ENCODE measurements at places on chromosomes 5 and 9.

- DNase-seq = no peak
Measured at GRCh38 chr5:135930029-135930948, 24.5 kb downstream of the LECT2 start.

DNA sequence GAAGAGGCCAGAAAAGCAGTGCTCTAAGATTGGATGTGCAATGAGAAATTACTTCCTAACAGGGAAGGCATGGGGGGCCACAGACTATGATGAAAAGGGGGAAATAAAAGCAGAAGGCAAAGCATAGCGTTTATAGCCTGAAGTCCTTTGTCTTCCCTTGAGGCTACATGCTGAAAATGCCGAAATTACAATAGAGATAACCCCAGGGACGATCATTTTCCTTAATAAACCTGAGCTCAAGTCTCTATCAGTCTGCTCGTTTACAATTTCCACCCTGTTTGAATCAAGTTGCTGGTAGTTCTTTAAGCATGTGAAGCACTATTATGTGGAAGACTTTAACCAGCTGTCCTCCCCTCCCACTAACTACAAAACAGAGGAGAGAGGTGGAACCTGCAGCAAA, 60.4 kb downstream of the FREM1 start:
- DNase-seq = no peak

DNA sequence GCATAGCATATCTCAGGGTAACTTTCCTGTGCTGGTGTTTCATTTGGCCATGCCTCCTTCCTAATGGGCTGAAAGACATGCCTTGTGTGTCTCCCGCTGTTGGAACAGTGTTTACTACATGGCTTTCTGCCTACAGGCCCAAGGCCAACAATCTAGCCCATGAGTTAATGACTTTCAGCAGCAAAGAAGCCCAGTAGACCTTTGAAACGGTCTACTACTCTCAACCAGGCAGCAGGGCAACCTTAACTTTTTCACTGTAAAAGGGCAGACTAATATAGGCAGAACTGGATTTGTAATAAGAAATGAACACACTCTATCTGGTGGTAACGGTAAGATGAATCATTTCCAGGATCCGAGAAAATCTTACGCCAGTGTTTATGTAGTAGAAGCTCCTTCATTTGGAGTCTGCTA, 21.0 kb downstream of the C5orf15 start:
- no peak for DNase-seq

- DNase-seq = no peak
Measured at GRCh38 chr5:144151026-144151425, 19.4 kb downstream of the YIPF5 start.

DNA sequence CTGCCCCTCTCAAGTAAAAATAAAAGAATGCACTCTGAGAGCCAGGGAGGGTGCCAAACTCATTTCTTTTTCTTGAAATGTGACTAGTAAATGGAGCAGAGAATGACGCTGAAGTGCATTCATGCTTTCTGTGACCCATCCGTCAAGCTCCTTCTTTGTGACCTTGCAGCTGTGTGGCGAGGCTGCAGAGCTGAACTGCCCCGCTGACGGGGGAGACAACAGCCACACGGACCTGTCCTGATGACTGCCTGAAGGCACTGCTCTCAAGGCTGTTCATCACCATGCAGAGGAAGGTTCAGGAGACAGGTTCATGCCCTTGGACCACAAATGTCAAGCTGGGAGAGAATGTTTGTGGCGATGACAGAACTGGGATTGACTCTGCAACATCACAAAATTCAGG, 21.0 kb upstream of the RASGEF1C start:
- DNase-seq = no peak

Data from epithelial cell of proximal tubule (primary cell).